Activated CD4-positive, alpha-beta T cell treated with anti-CD3 and anti-CD28 coated beads, Interleukin-2, amount 10 ng/mL, durations not matched to agents 7 days and 5 days (primary cell): ENCODE measurements at places on chromosomes 13 and 19. TPM values are rescaled to one million over a fixed set of nuclear protein-coding genes. Genes with fewer than 3 reads are reported as not detected.

DNA sequence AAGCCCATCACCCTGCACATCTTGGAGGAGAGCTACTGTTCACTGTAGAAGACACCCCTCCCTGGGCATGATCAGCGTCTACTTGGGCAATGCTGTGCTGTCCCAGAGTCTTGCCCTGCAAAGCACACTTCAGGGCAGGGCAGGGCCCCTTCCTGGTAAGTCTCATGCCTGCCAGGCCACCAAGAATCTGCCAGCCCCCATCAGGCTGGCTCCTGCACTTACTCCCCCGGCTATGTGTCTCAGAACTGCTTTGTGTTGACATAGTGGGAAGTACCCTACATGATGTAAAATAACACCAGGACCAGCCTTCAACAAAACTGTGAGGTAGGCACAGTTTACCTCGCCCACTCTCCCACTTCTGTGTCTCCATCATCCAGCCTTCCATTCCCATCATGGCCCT lies 27.8 kb upstream of the ATP12A start:
- no peak for DNase-seq

- DNase-seq, result no peak
Measured at GRCh38 chr13:90427322-90428272, 919.9 kb upstream of the MIR17HG start.

DNA sequence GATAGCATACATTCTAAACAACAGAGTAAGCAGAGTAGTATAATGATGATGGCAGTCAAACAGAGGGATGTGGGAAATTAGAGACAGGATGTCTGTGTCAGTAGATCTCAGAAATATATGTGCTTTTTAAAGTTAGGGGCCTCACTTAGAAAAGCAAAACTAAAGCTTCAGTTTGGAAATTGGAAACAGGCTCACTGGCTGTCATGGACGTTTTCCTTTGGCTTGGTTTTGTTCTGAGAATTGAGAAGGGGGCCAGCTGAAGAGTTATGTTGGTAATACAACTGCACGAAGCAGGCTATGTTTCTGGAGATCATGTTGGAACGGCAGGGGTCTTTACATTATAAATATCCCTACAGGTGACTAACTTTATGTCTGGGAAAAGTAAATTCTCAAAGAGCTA lies 261.3 kb downstream of the LMO7 start:
- no peak for DNase-seq

Gene HIF3A
- total RNA-seq, result not detected

Gene TNNT1
- total RNA-seq, result 0.32 TPM

DNA sequence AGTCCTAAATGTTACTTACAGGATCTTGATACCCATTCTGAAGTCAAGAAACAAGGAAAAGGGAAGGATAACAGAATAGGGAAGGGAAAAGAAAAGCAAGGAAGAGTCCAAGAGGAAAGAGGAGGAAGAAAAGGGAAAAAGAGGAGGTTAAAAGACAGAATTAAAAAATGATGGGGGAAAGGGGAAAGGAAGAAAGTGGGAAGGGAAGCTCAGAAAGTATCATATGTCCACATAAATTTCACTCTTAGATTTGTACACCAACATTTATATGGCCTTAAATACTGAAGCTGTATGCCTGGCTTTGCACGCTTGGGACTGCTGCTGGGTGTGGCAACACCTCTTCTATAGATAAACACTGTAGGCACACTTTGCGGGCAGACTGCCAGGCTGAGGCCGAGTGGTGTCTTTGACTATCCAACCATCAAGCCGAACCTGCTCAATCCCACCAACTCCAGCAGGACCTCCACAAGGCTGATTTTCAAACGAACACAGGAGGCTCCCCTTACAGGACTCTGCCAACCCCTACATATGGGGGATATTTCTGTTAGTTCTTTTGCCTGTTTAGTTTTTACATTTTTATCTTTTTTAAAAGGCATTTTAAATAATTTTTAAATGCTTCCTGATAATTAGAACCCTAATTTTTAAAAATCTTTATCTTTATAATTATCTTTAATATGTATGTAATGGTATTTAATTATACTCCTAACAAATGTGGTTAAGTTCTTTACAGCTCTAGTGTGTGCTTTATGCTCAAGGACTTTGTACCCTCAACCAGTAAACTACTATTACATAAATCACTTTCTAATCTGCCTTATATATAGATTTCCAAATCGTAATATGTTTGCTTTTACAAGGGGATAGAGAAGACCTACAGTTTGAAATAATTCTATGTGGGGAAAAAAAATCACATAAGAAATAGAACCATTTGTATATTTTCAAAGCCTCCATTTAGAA lies 154.2 kb downstream of the DIAPH3 start:
- DNase-seq, result no peak

- no peak for DNase-seq
Measured at GRCh38 chr13:22298530-22298929, 627.7 kb downstream of the FGF9 start.

GRCh38 chr19:39677961-39678889 lies 22.5 kb downstream of the LGALS16 start:
- no peak for DNase-seq

Gene WDR88
- total RNA-seq, result not detected

Gene SLC17A7
- 0.25 TPM for total RNA-seq

Gene PGLYRP2
- 0.08 TPM for total RNA-seq

- no peak for DNase-seq
Measured at GRCh38 chr19:10268071-10268470, 2.8 kb upstream of the ICAM1 start.

DNA sequence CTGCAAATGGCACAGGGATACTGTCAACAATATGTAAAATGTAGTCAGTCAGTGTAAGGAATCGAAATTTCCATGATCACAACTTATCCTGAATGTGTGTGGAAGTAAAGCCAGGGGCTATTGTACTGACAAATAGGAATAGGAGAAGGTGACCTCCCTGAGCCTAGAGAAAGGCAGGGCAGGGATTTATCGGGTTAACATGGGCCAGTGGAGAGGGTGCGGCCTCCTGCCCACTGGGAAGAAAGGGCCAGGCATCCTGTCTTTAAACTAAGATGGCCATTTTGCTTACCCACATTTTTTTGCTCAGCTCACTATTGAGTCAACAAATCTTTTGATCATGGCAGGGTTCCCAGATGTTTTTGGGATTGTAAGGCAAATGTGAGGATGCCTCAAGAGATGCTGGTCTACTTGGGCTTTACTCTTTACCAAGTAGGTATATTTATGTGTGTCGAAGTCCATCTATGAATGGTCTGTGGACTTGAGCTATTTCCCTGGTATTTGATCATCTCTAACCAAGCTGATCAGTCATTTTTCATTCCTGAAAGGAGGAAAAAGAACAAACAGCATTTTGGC lies 116.6 kb upstream of the RNF113B start:
- DNase-seq, result no peak

DNA sequence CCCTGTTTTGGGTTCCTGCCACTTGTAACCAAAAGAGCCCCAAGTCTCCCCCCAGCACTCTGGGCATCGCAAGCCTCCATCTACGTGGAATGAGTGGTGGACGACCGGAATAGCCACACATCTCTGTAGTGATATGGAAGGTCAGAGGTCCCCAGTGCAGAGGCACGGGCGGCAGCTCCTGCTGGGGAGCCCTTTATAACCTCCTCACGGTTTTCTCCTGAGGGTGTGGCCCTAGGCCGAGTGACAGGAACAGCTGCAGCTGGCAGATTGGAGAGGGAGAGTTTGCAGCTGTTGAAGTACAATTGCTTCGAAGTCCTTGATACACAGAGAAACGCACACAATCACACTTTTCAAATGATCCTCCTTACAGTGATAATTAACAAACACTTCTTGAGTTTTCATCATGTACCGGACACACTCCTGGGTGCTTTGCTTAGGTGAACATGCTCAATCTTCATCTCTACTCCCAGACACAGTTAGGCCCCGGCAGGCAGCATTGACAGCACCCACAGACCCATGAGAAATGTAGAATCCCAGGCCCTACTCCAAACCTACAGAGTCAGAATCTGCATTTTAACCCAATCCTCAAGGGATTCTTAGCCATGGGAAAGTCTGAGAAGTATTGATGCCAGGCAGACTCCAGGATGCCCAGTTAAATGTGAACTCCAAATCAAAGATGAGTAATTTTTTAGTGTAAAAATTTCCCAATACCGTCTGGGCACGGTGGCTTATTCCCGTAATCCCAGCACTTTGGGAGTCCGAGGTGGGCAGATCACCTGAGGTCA lies 4.9 kb upstream of the ZNF787 start:
- DNase-seq, result no peak

Gene ATP4B
- not detected for total RNA-seq

GRCh38 chr13:98274921-98275487 lies 97.9 kb upstream of the RNF113B start:
- DNase-seq, result no peak

GRCh38 chr13:29239653-29240525 lies 355.6 kb downstream of the SLC7A1 start:
- no peak for DNase-seq

Gene ZNF491
- total RNA-seq, result 1.1 TPM

GRCh38 chr13:34647379-34648150 lies 294.5 kb upstream of the NBEA start:
- no peak for DNase-seq

DNA sequence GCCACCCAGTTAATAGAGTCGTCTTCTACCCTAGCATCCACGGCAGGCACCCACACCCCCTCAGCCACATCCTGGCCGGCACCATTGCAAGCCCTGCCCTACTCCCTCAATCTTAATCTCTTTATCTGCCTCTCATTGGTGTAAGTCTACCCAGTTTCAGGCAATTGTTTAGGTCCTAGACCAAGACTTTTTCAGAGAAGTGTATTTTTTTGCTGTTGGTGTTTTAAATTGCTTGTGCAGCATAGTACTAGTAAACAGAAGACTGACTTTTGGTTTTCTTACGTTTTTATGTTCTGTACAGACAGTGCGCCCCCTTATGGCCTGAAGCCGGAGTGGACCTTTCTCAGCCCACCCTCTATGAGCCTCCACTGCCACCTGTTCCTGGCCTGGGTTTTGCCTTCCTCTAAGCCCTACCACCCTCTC lies 2.3 kb upstream of the LCP1 start:
- peak; percentile 81 for DNase-seq

Gene SCGB2B2
- 0.65 TPM for total RNA-seq

GRCh38 chr13:67139551-67139950 lies 90.6 kb downstream of the PCDH9 start:
- no peak for DNase-seq

- no peak for DNase-seq
Measured at GRCh38 chr13:32472194-32472621, 44.3 kb upstream of the N4BP2L1 start.

DNA sequence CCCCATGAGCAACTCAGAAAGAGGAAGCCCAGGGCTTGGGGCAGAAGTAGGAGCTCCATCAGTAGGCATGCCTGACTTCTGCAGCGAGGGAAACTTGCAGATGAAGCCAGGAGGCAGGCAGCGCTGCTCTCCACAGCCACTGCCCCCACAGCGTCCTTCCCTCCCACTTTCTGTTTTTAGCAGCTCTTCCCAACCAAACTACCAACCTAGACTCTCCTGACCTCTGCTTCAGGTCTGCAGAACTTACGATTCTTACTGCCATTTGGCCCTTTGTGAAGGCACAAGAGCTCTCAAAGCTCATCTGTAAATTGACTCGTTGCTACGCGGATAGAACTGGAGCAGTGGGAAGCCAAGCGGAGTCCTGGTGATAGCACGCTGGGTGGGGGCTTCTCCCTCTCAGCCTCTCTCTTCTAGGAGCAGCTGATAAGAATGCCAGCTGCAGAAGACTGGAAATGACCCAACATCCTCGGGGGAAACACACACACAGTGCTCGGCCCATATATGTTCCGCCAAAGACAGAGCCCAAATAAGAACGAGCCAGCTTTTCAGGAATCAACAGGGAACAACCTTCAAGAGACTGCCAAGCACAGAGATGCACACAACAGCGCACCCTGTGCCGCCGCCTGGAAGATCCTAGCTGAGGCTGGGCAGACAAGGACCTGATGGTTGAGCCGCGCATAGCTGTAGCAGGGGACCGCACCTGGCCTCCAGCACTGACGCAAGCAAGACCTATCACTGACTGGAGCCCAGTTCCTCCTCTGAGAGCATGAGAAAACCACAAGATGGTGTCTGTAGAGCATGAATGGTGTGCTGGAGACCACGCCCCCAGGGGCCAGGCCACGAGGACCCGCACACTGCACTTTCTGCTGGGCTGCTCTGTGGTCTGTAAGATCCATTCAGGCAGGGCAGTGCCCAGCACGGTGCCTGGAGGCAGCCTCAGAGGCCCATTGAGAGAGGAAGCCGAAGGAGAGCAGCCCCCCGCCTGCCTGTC lies 15.9 kb upstream of the SLC35E1 start:
- DNase-seq, result peak; percentile 66
